ENCODE measurements at places on chromosomes 5 and 9. TPM values are rescaled to one million over a fixed set of nuclear protein-coding genes. Genes with fewer than 3 reads are reported as not detected.

The PDLIM4 gene
- 21.7 TPM for polyA plus RNA-seq

The PTTG1 gene
- 66.6 TPM for polyA plus RNA-seq

The ALDH1B1 gene
- polyA plus RNA-seq = 38.3 TPM

DNA sequence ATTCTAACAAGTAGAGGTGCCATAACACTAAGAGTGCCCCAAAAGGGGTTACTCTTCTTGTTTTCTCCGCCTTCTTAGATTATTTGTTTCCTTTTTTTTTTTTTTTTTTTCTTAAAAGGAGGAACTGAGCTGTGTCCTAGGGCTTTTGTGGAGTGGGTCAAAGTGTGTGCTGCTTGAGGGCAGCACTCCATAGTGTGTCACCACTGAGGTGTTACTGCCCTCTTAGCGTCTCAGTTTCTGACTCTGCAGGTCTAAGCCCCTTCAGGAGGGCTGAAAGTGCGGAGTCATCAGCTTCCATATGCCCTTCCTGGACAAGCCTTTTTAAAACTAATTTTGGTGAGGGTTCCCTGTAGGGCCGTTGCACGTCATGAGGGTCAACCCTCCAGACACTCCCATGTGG, 12.6 kb upstream of the NANS start:
- DNase-seq = no peak

DNA sequence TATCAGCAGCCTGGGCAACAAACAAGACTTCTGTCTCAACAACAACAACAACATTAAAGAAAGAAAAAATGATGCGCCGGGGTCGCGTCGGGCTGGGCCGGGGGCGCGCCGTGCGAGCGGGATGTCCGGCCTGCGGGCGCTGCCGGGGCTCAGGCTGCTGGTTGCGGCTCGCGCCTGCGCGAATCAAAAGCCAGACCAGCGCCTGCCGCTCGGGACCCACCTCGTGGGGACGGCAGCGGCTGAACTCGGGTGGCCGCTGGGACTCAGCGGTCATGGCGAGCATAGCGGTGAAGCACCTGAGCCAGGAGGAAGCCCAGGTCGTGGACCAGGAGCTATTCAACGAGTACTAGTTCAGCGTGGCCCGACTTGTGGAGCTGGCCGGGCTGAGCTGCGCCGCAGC, 11.9 kb upstream of the NHP2 start:
- no peak for DNase-seq

DNA sequence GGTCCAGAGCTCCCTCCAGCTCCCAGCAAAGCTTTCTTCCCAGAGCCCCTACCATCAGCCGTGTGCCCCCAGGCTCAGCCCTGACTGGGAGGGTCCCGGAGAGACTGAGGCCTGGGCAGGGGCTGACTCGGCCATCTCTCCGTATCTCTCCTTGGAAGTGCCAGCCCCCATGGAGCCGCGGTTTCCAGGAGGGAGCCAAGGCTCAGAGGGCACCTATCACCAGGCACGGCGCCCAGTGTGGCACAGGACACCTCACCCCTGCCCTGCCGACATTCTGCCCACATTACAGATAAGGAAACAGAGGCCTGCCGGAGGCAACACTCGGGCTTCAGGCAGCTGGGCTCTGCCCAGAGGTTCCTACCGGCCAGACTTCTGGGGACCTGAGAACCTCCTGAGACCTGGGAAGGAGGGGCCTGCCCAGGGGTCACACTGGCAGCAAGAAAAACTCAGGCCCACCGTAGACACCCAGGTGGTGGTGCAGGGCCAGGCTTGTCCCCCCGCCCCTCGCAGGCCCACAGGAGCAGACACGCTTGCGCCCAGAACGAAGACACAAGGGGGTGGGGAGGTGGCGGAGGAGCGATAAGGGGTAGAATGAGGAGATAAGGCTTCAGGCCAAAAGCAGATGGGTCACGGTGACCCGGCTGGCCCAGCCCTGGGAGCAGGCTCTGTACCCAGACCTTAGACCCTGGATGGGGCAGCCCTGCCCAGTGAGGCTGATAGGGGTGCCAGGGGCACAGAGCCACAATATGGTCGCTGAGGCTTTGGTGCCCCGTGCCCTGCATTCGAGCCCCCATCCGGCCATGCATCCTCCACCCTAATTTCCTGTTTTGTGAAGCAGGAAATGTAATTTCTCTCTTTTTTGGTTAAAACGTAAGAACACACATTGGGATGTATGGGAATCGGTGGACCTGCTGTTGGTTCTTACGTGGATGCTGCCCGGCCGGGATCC, 11.8 kb downstream of the NR5A1 start:
- DNase-seq = no peak

GRCh38 chr9:113888336-113888735, 12.2 kb downstream of the ZNF618 start:
- DNase-seq = no peak

Measured in left renal cortex interstitium (tissue), 4 donors.